ENCODE measurements at places on chromosomes 11 and 22.

DNA sequence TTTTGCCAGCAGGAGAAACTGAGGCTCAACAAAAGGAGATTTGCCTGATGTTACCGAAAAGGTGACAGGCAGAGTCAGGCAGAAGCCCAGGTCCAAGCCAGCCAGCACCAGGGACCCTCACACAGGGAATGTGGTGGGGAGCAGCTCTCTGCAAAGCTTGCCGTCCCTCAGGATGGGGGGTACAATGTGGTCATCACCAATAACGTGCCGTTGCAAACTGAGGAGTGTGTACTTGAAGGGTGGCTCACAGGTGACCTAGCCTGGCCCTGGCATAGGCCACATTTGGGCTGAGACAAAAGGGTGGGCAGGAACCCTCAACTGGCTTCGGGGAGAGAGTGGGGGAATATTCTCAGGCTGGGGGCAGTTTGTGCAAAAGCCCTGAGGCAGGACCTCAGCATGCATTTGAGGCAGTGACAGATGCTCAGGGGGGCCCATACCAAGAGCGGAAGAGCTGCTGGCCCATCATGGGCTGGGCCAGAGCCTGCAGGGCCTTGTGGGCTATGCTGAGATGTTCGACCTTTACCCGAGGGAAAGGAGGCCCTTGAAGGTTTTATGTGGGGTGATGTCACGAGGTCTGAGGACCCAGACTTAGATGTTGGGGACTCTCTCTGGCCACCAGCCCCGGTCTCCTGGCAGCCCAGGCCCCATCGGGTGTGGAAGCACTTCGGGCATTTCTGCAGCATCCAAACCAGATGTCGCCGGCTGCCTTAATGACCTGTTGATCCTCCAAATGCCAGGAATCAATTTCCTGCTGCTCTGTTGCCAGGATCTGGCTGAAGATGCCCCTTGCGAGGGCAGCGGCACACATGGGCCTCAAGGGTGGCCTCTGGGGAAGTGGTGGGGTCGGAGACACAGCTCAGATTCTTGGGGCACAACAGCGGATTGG is 57.4 kb upstream of the SHISAL1 start:
- no peak for DNase-seq

GRCh38 chr22:47811971-47812370 is 1049.5 kb downstream of the TBC1D22A start:
- no peak for DNase-seq

- no peak for DNase-seq
Observed at GRCh38 chr11:78244546-78245255, 56.0 kb downstream of the USP35 start.

GRCh38 chr22:19772673-19773469 is 12.3 kb downstream of the TBX1 start:
- DNase-seq: no peak

DNA sequence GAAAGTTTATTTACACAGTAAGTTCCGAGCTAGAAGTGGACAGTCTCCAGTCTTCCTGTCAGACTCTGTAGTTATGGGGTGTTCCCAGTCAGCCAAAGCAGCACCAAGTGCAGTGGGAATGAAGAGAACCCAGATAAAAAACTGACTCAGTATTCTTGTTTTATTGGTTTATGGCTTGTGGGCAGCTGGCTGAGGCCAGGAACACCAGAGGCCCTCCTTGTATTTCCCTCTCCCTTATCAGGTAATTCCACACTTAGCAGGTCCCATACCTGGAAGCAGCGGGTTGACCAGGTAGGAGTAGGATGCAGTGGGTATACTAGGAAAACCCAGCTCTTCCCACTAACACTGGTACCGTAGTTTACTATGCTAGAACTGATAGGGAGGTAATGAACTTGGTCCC is 3.5 kb upstream of the BACE1-AS start:
- no peak for DNase-seq

DNA sequence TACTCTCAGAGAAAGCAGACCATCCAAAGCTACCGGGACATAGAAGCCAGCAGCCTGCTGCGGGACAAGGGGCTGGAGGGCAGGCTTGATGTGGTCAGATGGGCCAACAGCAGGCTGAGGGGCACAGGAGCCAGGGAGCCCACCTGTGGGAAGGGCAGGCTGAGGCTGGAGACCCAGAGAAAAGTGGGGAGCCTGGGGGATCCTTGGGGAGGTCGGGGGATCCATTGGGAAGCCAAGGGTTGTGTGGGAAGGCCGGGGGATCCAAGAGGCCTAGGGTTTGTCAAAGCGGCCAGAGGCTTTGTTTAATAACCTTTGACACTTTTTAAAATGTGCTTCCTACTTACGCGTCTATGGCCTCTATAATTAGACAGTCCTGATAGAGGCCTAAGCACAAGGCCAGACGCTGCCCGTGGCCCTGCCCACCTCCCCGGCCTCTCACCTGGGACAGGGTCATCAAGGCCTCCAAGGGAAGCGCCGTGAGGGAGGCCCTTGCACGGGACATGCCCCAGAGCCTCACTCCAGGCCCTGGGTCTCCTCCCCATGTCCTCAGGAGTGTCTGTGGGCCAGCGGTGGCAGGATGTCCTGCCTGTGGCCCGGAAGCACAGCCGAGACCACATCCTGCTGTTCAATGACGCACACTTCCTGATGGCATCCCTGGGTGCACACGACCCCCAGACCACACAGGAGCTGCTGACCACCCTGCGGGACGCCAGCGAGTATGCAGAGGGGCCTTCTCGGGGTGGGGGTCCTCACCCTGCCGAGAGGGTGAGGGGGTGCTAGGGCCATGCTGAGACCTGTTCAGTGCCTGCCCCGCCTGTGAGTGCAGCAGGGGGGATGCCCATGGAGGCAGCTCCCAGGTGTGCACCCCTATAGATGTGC is 8.6 kb upstream of the GTSE1 start:
- DNase-seq: no peak

- no peak for DNase-seq
Observed at GRCh38 chr11:10667521-10667885, 26.1 kb downstream of the IRAG1 start.
